ENCODE measurements at places on chromosomes 2 and 18.

GRCh38 chr18:28512357-28512756 is 335.4 kb upstream of the CDH2 start:
- DNase-seq = no peak

DNA sequence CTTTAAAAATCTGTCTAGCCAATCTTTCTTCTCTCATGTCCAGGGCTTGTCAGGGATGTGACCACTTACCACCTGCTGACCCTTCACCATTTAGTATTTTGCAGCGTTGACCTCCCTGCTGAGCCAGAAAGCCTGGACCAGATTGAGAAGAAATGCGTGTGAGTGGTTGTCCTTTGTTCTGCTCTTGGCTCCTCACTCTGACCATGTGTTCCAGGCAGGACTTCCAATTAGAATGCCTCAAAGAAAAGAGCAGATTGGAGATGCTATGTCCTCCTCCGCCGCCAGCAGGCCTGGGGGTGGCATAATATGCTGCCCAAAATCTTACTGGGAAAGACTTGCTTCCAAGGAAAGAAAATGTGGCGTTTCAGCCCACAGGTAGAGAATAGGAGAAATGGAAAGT is 894.1 kb downstream of the SLC4A3 start:
- no peak for DNase-seq

- no peak for DNase-seq
Observed at GRCh38 chr18:22168360-22168921, 948 bp upstream of the GATA6 start.

DNA sequence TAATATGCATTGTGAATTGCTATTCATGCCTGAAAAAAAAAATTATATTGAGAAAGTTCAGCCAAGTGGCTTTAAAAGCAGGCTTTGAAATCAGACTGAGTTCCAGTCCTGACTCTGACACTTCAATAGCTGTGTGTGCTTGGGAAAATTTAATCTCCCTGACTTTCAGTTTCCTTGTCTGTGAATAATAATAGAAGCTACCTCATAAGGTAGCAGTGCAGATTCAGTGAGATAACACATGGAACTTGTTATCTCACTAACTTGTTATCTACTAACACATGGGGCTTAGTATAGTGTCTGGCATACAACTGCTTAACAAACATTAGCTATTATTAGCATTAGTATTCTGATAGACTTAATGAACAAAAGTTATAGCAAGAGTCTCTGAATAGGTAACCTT is 14.9 kb downstream of the ALS2 start:
- DNase-seq = no peak

- no peak for DNase-seq
Observed at GRCh38 chr18:23871410-23871809, 143.1 kb upstream of the TTC39C start.

GRCh38 chr2:233244818-233245217 is 6.7 kb upstream of the ATG16L1 start:
- no peak for DNase-seq
